Left cardiac atrium (tissue), 4 donors: ENCODE measurements at places on chromosomes 7 and 10.

GRCh38 chr7:42345478-42346299, 108.7 kb upstream of the GLI3 start:
- no peak for DNase-seq

DNA sequence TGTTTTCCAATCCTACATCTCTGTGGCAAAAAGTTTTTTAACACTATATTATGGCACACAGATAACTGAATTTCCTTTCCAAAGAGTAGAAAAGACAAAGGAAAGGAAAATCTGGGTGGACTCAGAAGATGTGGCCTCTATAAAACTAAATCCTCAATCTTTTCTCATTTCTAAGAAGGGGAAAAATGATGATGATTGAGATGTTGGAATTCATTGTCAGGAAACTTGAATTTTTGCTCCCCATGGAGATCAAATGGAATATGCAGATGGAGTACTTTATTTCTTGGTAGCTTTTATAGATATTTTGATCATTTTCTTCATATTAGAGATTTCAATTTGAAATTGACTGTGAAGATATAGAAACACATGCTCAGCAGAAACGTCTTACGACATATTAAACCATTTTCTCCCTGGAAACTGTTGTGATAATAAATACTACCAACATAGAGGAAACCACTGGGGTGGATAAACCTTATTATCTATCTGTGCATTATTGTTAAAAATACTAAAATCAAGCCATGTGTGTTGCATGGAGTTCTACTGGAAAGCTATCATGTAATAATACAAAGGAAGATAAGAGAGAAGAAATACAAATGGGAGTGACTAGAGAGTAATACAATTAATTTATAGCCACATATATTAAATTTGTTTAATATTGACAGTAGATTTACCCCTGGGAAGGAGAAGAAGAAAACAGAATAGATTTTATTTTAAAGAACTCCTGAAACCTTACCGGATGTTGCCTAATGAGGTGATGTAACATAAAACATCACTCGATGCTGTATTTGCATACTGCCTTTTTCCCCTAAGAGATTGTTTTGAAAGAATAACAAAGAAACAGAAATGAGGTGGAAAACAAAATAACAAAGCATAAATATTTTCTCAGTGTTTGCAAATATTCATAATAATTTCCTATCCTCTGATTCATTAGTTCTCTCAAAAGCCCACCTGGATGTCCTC, 931.2 kb upstream of the C7orf33 start:
- DNase-seq = no peak

DNA sequence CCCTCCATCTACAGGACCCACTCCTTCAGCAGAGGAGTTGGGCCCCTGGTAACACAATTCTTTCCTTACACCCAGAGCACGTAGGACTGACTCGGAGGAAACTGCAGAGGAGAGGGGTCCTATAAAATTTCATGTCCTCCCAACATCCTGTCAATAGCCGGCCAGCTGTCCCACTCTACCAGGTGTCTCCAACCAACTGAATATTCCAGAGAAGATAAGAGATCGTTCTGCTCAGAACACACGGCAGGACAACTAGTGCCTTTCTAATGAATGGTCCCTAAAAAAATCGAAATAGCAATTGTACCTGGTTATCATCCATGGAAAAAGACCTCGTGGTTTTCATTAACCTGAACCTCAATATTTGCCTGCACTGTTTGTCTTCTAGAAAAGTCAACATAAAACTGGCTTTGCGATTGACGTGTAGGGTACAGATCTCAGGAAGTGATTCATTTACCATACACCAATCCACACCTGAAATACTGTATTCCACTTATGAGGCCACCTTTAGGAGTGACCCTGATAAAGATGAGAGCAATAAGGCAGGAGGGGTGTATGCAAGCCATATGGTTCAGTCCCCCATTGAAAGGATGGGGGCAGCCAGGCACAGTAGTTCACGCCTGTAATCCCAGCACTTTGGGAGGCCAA, 111.7 kb downstream of the PARP12 start:
- no peak for DNase-seq

- no peak for DNase-seq
Observed at GRCh38 chr7:117220836-117221235, 102.0 kb downstream of the WNT2 start.

DNA sequence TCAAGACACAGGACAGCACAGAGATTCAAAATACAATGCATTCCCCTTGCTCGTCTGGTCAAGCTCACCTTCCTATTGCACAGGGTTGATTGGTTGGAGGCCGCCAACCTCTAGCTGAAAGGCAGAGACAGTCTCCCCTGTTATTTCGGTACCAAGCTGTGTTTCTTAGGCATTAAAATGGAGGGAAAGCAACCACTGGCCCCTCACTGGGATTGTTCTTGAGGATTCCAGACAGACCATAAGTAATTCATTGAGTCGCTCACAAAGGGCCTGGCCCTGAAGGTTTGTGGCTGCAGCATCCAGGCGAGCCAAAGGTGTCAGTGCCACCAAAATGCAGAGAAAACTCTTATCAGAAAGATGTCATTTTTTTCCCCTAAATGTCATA, 81.2 kb downstream of the PARP12 start:
- DNase-seq = no peak

DNA sequence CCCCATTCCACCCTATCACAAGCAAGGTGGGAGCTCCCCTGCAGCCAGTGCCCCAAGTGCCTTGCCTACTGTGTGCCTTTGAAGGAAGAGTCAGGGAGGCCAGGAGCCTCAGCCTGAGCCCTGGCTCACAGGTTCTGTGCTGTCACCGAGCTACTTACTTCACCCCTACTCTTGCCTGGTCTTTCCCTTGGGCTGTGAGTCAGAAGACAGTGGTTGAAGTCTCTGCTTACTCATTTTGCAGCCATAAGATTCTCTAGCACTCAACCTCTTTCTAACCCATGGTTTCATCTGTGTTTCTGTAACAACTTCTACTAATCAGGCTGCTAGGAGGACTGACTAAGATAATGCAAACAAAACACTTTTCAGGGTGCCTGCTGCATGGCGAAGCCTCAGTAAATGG, 114.5 kb downstream of the PLCE1 start:
- no peak for DNase-seq

DNA sequence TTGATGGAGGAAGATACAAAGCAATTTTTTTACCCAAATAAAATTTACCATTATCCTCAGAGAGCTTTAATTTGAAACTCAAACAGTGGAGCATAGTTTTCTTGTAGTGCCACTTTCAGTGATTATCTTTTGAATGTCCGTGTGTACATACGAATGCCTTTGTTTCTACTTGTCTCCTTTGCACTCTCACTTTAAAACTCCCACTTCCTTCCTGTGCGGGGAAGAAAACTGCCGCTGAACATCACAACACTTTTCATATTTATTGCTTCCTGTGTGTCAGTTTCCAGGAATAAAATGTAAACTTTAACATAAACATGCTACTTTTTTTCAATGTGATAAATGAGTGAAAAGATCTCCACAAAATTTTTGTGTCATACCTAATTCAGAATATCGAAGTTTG, 102.4 kb downstream of the SEMA3A start:
- no peak for DNase-seq

DNA sequence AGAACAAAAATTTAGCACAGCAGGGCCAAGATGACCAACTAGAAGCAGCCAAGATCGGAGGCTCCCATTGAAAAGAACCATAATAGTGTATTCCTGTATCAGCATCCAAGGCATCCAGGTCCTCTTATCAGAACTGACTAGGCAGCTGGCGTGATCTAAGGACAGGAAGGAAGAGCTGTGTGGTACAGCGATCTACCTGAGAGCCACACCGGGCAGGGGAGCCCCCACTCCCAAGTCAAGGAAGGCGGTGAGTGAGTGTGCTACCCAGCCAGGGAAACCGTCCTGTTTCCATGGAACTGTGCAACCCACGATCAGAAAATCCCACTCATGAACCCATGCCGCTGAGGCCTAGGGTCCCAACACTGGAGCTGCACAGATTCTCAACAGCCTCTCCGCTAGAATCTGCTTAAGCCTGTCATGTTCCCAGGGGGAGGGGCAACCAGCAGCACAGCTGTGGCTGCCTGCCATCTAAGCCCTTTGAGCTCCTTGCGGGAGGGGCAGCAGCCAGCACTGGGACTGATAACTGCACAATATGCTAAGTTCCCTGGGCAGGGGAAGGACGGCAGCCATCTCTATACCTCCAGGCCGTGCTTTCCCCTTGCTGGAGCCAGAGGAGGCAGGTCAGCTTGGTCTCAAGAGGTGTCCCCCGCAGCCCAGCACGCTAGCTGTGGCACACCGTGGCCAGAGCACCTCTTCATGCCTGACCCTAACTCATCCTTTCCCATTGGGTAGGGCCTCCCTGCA, 213.0 kb upstream of the SMIM30 start:
- DNase-seq = peak; percentile 17

- DNase-seq = no peak
Observed at GRCh38 chr7:38291117-38291647, 17.7 kb upstream of the TARP start.

DNA sequence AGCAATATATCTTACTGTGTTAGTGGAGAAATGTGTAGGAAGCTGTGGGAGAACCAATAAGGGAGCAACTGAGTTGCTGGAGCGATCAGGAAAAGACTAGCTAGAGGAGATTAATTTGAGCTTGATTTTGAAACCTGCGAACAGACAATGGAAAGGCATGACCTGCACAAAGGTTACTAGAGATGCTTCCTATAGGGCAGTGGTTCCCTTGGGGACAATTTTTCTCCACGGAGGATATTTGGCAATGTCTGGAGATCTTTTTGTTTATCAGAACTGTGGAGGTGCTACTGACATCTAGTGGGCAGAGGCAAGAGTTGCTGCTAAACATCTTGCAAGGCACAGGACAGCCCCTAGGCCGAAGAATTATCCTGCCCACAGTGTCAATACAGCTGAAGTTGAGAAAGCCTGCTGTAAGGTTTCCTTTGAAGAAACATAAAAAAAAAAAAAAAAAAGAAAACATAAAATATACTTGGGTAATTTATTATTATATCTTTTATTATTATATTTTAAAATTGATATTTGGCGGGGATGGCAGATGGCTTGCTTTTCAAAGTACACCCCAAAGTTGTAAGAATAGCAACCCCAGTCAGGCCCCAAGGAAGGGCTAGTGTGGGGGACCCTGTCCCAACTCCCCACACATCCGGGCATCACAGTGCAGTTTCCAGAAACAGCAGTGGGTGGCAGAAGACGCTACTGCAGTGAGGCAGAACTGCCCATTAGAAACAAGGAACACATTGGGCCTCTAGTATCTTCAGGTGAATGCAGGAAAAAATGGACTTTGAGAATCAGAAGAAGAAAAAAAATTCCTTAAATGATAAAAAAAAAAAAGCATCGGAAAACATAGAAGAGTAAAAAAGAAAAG, 481.6 kb downstream of the SH2D4B start:
- no peak for DNase-seq

DNA sequence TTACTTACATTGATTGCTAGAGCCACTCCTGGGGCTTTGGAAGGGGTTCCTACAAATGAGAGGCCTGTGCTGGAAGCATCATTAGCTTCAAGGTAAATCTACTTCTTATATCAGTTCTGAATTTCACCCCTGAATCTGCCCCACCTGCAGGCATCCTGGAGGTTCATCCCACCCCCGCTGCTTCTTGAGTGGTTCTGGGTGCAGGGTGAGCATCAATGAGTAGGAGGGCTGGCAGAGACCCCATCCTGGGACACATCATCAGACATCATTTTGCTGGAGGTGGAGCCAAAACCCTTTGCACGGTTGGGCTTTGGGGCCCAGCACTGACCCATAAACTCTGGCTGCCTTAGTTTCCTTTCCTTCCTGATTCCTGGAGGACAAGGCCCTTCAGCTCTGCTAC, 143.7 kb downstream of the PTPN20 start:
- DNase-seq = no peak

DNA sequence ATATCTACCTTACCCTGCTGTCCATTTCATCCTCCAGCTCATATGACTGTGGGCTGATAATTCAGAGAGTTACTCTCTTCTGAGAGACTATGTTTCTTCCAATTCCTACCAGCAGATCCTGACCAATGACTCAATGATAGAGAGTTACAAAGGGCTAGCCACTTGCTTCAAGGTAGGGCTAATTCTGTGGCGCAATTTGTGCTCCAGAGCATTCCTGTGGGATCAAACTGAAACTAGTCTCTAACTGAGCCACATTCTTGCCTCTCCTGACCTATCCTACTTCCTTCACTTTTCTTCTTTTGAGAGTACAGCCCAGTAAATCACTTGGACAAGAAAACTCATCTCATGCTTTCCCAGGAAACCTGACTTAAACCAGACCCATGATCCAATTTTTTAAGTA, 17.9 kb upstream of the ASZ1 start:
- DNase-seq = no peak

GRCh38 chr10:79505829-79506228, 6.5 kb upstream of the EIF5AL1 start:
- DNase-seq = no peak

DNA sequence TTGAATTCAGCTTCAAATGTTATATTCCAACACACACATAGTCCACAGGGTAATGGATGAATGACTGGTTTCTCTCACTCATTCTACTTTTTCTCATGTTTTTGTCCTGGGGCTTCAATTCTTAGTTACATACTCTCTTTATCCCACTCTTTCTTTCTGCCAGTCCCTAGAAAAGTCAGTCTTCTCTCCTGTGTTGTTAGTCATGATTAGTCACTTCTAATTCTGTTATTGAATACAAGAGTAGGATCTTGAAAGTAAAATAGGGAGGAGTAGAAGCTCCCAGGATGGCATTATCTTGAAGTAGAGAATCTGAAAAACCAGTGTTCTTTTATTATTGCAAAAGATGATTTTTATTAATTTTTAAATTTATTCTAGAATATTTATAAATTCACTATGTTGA, 45.5 kb upstream of the CALCR start:
- no peak for DNase-seq

DNA sequence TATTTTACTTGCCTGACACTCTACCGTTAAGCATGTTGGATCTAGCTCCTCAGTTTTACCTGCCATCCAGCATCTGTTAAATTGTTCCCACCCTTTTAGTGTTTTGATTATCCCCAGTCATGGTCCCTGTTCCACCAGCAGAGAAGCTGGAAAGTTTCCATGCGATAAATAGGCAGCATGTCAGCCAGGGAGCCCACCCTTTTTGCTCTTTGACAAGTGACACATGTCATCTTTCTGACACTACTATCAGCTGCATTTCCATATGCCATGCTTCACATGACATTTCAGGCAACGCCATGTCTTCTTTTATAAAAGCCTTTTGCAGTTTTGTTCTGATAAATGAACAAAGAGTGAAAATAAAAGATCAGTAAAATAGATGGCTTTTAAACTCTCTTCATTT, 310.8 kb downstream of the MAGI2 start:
- no peak for DNase-seq

- no peak for DNase-seq
Observed at GRCh38 chr10:54613162-54613561, 187.9 kb downstream of the PCDH15 start.

DNA sequence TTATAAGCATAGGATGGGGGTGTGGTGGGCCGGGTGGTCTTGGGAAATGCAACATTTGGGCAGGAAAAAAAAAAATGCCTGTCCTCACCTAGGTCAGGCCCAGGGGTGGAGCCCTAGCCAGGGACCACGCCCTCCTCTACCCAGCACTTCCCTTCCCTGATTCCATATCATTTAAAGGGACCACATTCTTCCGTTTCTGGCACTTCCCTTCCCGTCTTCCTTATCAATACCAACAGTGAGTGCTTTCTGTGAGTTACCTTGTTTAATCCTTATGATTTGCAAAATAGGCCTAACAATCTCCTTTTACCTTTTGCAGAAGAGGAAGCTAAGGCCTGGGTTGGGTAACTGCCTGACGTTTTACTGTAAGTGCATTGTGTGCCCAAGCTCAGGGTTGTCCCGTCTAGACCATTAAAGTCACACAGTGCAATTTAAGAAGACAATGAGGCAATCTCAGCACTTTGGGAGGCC, 16.7 kb upstream of the C10orf95 start:
- DNase-seq = no peak
